ENCODE measurements at places on chromosomes 7 and 10. TPM values are rescaled to one million over a fixed set of nuclear protein-coding genes. Genes with fewer than 3 reads are reported as not detected.

RPEL1 gene
- not detected for total RNA-seq

EGFR gene
- 0.15 TPM for total RNA-seq

XRCC2 gene
- total RNA-seq, result 49.6 TPM

TLX1 gene
- not detected for total RNA-seq

TFEC gene
- 2.2 TPM for total RNA-seq

CDC14C gene
- total RNA-seq, result not detected

STRIP2 gene
- total RNA-seq, result 4.3 TPM

LIPF gene
- not detected for total RNA-seq

TRIM50 gene
- total RNA-seq, result not detected

LBX1 gene
- total RNA-seq, result not detected

ZWINT gene
- 108 TPM for total RNA-seq

GIMAP1 gene
- not detected for total RNA-seq

AKR1C1 gene
- total RNA-seq, result not detected

- no peak for DNase-seq
Measured at GRCh38 chr10:103612462-103613365, 119.2 kb downstream of the NEURL1 start.

- no peak for DNase-seq
Measured at GRCh38 chr7:5203183-5203537, 13.1 kb downstream of the WIPI2 start.

- DNase-seq, result no peak
Measured at GRCh38 chr7:133699386-133699785, 427.8 kb upstream of the LRGUK start.

GRCh38 chr7:100687261-100687660, 6.8 kb downstream of the GIGYF1 start:
- no peak for DNase-seq

DNA sequence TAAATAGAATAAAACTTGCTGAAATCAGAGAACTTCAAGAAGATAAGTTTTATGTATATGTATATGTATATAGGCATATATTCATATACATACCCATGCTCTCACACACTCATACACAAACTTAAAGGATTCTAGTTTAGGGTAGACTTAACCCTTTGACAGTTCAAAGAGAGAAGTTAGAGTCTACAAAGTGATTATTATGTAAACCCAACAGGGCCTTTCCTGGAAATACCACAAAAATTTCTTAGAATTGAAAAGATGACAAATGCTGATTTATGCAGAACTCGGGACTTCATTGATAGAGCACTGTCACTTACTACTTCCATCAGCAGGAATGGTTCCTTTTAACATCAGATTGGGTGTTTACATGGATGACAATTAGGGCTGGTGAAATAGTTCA, 763.5 kb downstream of the AUTS2 start:
- no peak for DNase-seq

GRCh38 chr10:46017733-46018132, 12.7 kb downstream of the NCOA4 start:
- DNase-seq, result no peak

GRCh38 chr7:153432063-153432462, 620.1 kb upstream of the DPP6 start:
- DNase-seq, result no peak

- DNase-seq, result no peak
Measured at GRCh38 chr7:147183276-147183675, 1066.7 kb downstream of the CNTNAP2 start.

GRCh38 chr10:124168991-124169802, 75.8 kb upstream of the CHST15 start:
- no peak for DNase-seq

DNA sequence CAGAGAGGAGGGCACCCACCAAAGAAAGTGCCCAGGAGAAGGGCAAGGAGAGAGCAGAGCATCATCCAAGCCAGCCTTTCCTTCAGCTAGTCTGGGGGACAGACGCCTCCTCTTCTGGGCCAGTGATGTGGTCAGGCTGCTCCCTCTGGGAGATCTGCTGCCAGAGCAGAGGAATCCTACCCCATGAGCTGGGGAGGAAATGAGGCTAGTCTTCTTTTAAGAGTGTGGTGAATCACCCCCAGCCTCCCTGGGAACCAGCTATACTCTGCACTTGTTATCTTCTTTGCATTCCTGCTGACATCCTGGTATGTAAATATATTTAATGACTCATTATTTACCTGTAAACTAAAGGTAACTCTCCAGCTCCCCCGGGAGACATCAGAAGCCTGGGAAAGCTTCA, 41.6 kb upstream of the EPHB6 start:
- DNase-seq, result no peak

GRCh38 chr10:86403183-86403797, 36.7 kb upstream of the GRID1 start:
- DNase-seq, result no peak

- DNase-seq, result no peak
Measured at GRCh38 chr7:24119852-24120251, 164.1 kb upstream of the NPY start.

DNA sequence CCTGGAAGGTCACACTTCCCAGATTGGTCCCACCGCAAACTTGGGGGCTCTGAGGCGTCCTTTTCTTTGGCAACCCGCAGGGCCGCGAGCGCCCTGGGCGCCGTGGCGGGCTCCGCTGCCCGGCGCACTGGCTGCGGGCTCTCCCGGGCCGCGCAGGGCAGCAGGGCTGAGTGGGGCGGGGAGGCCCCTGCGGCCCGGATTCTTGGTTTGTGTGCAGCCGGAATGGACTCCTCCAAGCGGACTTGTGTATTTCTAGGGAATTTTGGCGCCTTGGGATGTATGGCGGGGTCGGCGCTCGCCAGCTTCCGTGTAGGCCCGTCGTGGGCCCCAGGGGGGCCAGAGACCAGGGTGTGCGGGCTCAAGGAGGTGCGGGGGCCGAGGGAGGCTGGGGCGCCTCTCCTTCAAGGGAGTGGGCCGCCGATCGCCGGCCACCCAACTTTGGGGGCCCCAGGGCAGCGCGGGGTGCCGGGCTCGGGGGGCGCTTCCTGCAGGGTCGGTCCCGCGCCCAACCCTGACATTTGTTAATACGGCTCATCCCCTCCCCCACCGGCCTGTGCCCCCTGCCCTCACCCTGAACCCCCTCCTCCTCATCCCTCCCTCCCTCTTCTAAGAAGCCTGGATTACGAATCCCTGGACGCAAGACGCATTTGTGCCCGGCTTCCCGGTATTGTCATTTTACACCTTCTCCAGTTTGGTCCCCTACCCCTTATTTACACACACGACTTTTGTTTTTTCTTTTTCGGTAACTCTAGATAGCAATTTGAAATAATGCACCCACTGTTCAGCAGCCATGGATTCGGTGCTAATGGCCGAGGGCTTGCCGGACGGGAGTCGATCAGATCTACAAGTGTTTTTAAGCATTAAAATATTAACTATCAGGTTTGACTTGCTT, 2.5 kb downstream of the TCF7L2 start:
- no peak for DNase-seq

DNA sequence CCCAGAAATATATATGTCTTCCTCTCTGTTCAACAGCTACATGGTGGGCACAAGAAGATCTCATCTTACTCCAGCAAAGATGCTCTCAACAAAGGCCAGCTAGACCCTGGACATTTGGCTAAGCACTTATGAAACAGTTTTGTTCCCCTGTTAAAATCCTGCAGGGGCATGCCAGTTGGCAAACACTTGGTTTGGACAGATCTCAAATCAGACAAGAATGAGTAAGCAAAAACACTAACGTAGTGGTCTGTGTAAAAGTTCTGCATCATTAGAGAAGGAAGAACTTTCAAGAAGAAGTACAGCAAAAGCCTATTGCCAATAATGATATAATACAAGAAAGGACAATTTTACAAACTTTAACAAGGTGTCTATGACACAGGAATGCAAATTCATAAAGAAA, 125.6 kb downstream of the CALN1 start:
- DNase-seq, result no peak

DNA sequence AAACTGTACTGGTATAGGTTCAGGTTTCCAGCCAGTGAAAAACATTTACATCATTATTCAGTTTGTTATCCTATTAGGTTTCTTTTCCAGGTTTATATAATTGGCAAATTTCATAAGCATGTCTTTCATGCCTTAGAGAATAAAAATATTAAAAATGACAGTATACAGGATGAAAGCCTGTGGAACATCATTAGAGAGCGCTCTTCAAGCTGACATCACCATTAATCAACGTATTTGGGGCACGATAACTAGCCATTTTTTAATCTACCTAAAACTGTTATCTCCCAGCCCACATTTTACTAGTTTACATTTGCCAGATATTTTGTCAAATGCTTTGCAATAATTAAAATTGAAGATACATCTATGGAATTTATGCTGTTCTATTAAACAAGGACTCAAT, 714.1 kb downstream of the CNTNAP2 start:
- DNase-seq, result no peak

DNA sequence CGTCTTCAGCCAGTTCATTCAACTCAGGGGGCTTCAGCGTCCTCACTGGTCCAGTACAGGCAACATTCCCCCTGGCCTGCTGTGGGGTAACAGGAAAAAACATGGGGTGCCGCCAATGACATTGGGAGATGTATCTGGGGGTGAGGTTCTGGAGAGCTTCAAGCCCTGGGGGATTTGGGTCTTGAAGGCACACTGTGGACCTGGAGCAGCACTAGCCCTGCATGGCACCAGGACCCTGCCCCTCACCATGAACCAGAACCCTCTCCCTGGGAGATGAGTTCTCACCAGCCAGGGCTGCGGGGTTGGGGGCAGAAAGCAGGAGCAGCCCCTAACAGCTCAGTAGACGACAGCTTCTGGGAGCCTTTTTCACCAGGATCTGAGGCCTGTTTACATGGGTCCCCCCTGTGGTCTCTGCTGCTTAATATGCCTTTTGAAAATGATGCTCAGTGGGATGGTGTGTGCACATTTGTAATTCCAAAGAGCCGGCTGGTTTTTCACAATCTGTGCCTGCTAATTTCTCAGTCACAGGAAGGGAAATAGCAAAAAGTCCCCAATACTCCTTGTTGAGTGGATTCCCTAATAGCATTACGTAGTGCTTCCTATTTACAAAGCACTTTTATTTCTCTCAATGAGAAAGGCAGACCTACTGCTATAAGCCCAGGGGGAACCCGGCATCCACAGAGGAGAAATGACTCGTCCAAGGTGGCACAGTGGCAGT, 509.5 kb downstream of the RPS24 start:
- no peak for DNase-seq

- DNase-seq, result no peak
Measured at GRCh38 chr10:112369495-112370423, 4.2 kb upstream of the ACSL5 start.

GRCh38 chr10:95628786-95629185, 27.7 kb downstream of the ALDH18A1 start:
- DNase-seq, result no peak

DNA sequence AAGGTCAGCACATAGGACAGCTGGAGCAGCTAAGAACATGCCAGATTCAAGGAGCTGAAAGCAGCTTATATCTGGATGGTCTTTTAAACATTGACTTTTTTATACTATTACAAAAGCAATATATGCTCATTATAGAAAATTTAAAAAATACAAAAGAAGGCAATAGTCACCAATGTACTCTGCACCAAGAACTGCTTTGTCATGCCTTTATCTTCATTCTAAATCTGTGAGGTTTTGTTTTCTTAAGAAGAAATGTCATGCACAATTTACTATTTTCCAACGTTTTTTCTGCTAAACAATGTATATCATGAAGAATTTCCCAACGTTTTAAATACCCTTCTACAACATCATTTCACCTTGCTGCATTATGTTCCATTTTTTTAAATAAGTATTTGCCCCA, 2.8 kb downstream of the LIPM start:
- no peak for DNase-seq

GRCh38 chr7:36015733-36016132, 137.3 kb upstream of the EEPD1 start:
- DNase-seq, result no peak

DNA sequence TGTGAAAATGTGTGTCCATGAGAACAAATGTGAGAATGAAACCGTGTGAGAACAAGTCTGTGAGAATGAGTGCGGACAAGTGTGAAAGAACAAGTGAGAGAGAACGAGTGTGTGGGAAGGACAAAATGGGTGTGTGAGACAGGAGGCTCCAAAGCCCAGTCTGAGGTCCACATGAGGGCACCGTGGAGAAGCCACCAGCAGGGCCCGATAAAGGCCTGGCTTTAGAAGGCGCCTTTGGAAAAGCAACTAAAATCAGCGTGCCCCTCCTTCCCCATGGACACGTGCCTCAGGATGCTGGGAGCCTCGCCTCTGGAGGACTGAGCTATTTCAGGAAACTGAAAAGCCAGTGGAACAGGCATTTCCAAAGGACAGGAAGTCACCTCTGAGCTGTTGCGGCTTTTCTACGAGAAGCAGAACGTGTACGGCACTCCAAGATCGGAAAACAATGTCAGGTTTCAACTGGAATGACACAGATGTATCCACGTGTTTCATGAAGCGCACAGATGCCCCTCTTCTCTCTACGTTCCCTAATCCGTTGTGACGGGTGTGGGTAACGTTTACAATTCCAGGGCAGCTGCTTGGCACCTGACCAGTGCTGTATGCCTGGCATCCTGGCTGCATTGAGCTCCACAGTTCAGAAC, 46.4 kb downstream of the ESYT2 start:
- DNase-seq, result no peak

- DNase-seq, result no peak
Measured at GRCh38 chr10:89468191-89468965, 54.0 kb downstream of the IFIT5 start.

DNA sequence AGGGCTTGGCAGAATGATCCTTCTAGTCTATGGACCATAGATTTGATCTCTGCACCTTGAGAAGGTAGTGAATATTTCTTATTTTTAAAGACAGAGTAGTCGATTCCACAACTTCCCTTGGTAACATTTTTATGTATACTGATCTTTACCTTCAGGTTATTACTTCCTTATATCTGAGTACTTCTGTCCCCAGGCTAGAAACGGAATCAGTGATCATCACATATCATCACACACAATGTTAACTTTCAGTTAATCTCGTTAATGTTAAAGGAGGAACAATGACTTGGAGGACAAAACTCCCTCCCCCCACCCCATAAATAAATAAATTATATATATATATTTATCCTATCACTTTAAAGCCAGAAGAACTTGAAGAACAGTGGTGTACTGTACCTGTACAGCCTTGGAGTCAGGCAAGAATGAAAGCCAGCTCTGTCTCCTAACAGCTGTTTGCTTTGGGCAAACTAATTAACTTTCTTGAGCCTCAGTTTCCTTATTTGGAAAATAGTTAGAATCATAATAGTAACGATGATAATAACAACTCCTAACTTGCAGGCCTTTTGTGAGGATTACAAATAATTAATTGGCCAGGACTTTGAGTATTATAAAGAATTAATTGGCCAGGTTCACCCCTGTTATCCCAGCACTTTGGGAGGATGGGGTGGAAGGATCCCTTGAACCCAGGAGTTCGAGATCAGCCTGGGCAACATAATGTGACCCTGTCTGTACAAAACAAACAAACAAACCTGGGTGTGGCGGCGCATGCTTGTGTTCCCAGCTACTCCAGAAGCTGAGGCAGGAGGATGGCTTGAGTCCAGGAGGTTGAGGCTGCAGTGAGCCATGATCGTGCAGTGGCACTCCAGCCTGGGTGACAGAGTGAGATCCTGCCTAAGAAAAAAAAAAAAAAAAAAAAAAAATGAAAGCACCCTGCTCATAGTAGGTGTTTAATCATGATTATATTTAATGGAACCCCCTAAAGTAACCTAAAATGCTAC, 63.5 kb downstream of the SAMD9 start:
- no peak for DNase-seq
